Heart left ventricle (tissue), 16 donors: ENCODE measurements at places on chromosomes 7 and 10. TPM values are rescaled to one million over a fixed set of nuclear protein-coding genes. Genes with fewer than 3 reads are reported as not detected.

PRF1 gene
- total RNA-seq = 1.9 TPM

FXYD4 gene
- not detected for total RNA-seq

GRCh38 chr7:88431882-88432281 lies 125.2 kb upstream of the STEAP4 start:
- no peak for DNase-seq
- H3K27me3 ChIP-seq = no peaks in the 10 kb centered on the region
- H3K4me1 ChIP-seq = no peaks in the 10 kb centered on the region
- no peak overlapping the region for H3K27ac ChIP-seq
- no peaks in the 10 kb centered on the region for H3K36me3 ChIP-seq

DNA sequence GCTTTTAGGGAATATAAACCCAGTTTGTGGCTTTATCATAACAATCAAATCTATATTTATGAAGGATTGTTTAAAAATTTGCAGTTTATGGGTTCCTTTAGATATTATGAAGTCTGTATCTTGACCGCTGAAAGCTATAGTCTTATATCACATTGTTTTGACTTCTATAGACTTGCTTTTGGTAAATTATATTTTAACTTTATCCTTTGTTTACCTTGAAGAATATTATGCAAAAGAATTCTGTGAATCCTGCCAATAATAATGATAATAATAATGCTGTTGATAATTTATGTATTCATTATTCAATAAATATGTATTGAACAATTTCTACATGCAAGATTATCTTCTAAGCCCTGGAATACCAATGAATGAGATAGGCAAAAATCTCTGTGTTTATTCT lies 101.9 kb upstream of the MTPN start:
- no peak overlapping the region for H3K4me3 ChIP-seq
- no peaks in the 10 kb centered on the region for H3K36me3 ChIP-seq
- no peaks in the 10 kb centered on the region for H3K27me3 ChIP-seq
